ENCODE measurements at places on chromosomes 3 and 15.

- DNase-seq: no peak
Measured at GRCh38 chr3:149506540-149506939, 32.0 kb downstream of the TM4SF4 start.

DNA sequence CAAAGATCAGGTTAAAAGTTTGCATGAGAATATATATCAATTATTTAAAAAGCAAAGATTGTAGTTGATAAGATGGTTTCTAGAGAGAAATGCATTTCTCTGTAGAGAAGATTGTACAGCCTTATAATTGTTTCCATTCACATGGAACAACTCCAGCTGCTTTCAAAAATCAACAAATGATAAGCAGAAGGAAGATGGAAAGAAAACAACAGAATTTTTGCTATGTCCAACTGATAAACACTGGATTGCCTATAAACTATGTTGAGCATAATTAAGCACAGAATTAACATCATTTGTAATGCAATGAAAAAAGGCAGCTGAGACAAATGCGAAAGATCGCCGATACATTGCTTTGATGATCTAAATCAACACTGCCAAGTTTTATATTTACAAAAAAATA lies 89.0 kb downstream of the C3orf85 start:
- DNase-seq: no peak

- no peak for DNase-seq
Measured at GRCh38 chr3:89697321-89697916, 590.0 kb downstream of the EPHA3 start.

- DNase-seq: no peak
Measured at GRCh38 chr3:37130984-37131859, 43.2 kb downstream of the LRRFIP2 start.

GRCh38 chr15:96764946-96765345 lies 434.4 kb downstream of the NR2F2 start:
- no peak for DNase-seq
